ENCODE measurements at places on chromosomes 12 and 14.

GRCh38 chr14:83827383-83827782 is 1702.6 kb upstream of the FLRT2 start:
- no peak for DNase-seq

GRCh38 chr14:101482066-101482465 is 79.2 kb upstream of the DIO3 start:
- no peak for DNase-seq

GRCh38 chr14:65604936-65605335 is 192.4 kb downstream of the FUT8 start:
- DNase-seq: no peak

DNA sequence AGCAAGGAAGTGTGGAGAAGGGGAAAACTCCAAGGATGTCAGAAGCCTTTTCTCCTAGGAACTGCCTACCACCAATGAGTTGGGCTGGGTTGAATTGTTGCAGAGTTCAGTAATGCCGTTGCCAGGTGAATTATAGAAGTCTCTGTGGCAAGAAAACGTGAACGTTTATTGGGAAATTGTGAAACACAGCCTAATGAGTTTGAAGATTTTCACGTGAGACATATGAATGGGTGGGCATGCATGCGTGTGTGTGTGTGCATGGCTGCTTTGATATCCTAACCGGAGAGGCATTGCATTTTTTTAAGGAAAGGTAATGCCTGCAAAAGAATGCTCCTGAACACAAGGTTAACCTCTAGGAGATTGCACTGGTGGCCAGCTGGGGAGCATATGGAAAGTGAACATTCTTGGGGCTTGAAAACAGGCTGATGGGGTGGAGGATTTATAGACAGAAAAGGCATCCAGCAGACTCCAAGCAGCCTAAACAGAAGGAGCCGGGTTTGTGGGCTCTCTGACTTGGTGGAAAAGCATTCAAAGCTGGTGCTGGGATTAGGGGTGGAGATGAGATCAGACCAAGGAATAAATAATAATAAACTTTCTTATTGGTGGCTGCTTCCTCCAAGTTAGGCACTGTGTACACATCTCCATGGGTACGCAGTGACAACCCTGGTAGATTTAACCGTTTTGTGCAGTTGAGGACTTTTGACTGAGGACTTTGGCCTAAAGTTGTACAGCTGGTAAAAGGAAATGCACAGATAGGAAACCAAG is 67.8 kb downstream of the NTF3 start:
- no peak for DNase-seq

DNA sequence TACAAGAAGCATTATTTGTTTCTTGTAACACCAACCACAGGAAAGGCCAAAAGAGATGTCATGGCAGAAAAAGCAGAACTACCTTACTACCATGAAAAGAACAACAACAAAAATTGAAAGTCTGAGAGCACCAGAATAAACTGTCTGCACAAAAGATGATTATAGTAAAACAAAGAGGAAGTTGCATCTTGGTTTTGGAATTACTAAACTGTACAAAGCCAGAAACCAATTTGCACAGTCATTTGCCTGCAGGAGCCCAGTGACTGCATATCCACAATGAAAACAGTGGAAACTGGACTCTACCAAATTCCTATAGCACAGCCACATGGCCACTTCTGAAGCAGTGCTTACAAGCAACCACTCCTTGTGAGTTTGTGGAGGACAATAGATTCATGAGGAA is 276.2 kb downstream of the SSPN start:
- DNase-seq: no peak

DNA sequence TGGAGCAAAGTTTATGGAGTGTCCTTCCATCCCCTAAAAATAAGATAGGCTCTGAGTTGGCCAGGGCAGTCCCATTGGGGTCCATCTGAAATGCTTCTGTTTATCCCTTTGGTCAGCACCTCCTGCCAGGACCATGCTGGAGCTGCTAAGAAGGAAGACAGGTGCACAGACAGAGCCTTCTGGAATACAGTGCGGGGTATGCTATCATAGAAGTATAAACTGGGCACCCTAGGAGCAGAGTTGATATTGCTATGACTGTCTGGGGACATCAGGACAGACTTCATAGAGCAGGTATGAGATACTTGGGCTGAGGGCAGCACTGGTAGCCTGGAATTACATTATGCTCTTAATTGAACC is 170.4 kb upstream of the HIF1A start:
- DNase-seq: no peak

DNA sequence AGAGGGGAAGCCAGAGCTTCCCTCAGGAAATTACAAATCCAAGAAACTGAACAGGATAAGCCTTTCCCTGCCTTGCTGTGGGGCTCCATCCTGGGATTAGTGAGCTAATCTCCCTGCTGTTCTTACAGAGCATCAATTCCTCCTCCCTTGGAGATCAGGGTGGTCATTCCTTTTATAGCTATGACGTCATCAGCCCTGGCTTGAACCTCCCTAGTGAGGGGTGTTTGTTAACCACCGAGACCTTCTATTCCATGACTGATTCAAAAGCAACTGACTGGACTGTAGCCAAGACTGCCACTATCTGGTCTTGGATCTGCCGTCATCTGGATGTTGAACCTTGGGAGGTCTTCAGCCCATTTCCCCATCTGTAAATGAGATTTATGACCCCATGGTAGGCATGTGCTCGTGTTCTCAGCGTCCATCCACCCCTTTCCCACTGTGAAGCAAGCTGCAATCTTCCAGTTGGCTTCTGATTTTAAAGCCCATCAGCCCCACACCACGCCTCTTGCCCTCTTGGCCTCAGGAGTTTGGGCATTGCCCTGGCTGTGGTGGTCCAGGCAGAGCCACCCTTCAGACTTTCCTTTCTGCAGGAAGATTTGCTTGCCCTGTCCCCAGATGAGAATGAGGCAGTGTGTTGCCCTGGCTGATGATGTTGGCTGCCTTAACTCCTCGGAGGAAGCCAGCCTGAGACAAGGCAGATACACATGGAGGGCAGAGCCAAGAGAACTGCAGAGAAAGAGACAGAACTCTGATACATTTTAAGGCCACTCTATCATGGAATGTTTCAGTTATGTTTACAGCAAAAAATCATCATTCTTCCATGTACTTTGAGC is 59.6 kb upstream of the ACTN1 start:
- DNase-seq: no peak

DNA sequence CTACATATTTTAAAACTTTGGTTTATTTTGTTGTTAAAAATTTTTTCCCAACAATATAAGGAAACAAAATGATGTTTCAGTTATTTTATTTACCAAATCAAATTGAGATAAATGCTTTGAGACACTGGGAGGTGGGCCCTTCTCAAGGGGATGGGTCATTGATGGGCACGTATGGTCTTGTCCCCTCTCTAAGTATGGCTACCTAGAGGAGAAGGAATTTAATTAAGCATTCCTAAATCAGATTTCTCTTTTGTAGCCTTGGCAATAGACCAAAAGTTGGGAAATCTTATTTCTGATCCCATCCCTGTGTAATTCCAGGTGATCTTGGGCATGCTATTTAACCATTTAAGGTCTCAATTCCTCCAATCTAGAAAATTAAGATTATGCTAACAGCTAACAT is 79.0 kb downstream of the SCN8A start:
- DNase-seq: no peak

GRCh38 chr14:67569011-67569650 is 30.9 kb downstream of the PIGH start:
- peak; percentile 57 for DNase-seq

GRCh38 chr12:109557805-109558204 is 15.5 kb downstream of the MMAB start:
- DNase-seq: no peak
